Thyroid gland (tissue), 4 donors: ENCODE measurements at places on chromosomes 4 and X. TPM values are rescaled to one million over a fixed set of nuclear protein-coding genes. Genes with fewer than 3 reads are reported as not detected.

The CT45A10 gene
- not detected for total RNA-seq

DNA sequence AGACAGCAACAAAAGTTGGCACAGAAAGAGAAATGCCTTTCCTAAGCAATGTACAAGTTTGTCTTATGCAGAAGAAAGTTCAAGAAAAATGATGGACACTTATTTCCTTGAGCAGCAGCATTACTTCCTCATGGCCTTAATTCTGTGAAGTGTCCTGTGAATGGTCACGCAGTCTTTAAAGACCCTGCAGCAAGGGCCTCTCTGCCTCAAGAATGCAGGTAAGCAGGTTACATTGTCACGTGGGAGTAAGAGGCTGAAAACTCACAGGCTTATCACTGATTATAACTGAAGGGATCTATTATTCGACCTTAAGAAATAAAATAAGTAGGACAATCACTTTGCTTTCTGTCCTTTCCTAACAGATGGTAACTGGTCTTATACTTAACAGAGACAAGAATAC lies 109.1 kb downstream of the ATP8A1 start:
- no peak overlapping the region for H3K27ac ChIP-seq
- H3K27me3 ChIP-seq = no peaks in the 10 kb centered on the region
- peaks cover 20% of the 10 kb centered on the region for H3K36me3 ChIP-seq
- no peak overlapping the region for H3K4me3 ChIP-seq
- DNase-seq = no peak
- H3K4me1 ChIP-seq = no peaks in the 10 kb centered on the region

GRCh38 chrX:129748305-129748704 lies 9.5 kb downstream of the XPNPEP2 start:
- no peaks in the 10 kb centered on the region for H3K4me1 ChIP-seq
- H3K36me3 ChIP-seq = no peaks in the 10 kb centered on the region

- no peak overlapping the region for H3K27ac ChIP-seq
- no peak overlapping the region for H3K4me3 ChIP-seq
- DNase-seq = no peak
These were observed 105.9 kb upstream of the SLC7A11 start for GRCh38 chr4:138348055-138348454.

DNA sequence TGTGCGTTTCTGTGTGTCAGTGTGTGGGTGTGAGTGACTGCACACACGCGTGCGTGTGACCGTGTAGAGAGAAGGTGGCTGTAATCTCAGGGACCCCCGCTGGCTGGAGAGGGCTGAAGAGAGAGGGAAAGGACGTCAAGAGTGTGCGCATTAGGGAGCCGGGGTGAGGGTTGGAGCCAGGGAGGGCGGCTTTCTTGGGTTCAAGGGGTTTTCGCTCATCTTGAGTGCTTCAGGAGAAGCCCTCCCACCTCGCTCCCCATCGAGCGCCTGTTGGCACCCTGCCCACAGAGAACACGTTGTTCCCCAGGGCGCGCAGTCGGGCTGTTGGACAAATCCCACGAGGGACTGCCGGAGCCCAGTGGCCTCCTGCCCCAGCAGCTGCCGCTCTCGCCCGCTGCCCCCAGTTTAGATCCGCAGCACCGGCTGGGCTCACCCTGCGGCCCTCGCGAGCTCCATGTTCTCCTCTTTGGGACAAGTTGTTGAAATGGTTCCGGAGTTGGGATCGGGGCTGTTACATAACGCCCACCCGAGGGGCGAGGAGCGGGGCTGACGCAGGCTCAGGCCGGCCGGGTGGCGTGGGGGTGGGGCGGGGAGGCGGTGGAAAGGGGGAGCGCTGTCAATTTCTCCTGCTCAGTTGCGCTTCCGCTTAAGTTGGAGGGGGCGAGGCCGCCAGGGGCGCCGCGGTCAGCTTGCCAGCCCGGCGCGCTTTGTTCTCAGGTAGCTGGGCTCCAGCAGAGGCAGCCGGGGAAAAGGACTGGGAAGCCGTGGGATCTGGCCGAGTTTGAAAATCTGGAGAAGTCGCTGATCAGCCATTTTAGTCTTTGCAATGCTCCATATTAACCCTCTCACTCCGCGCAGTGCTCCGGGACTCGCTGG lies 1.6 kb downstream of the GRIA2 start:
- no peak overlapping the region for H3K27ac ChIP-seq
- no peak for DNase-seq
- peak overlapping the region; percentile 12 for H3K4me3 ChIP-seq
- H3K27me3 ChIP-seq = peaks cover 14% of the 10 kb centered on the region
- H3K36me3 ChIP-seq = no peaks in the 10 kb centered on the region

- H3K4me3 ChIP-seq = no peak overlapping the region
- no peaks in the 10 kb centered on the region for H3K27me3 ChIP-seq
- H3K36me3 ChIP-seq = no peaks in the 10 kb centered on the region
- no peak for DNase-seq
- peaks cover 3% of the 10 kb centered on the region for H3K4me1 ChIP-seq
These were observed 58.8 kb downstream of the C4orf50 start for GRCh38 chr4:5959211-5959982.

GRCh38 chr4:89403826-89404225 lies 96.2 kb upstream of the GPRIN3 start:
- no peak overlapping the region for H3K27ac ChIP-seq
- H3K36me3 ChIP-seq = no peaks in the 10 kb centered on the region
- no peak overlapping the region for H3K4me3 ChIP-seq
- no peaks in the 10 kb centered on the region for H3K4me1 ChIP-seq

DNA sequence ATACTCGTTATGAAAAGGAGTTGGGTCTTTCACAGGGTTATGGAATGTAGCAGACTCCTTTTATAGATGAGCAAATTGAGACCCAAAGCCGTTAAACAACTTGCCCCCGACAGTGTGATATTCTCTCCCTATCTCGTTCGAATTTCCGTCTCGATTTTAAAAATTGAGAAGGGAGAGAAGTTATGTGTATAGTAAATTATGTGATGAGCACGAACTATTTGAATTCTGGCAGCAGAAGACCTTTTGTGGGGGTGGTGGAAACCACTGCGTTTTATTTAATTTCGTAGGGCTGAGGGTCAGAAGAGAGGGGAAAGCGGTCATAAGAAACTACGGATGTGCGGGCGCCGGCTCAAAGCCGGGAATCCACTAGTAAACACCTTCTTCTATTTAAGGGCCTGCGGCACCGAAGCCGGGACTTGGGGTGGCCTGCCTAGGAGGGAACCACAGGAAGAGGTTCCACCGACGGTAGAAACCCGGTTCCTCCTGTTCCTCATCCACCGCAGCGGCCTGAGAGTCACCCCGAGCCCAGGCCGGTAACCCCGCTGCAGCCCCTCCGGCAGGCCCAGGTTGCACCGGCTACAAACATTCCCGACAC lies 1.5 kb upstream of the DDX3X start:
- H3K4me1 ChIP-seq = peaks cover 25% of the 10 kb centered on the region
- H3K27me3 ChIP-seq = no peaks in the 10 kb centered on the region
- peak overlapping the region; percentile 100 for H3K27ac ChIP-seq
- H3K4me3 ChIP-seq = peak overlapping the region; percentile 11
- peak; percentile 34 for DNase-seq
- no peaks in the 10 kb centered on the region for H3K36me3 ChIP-seq

- H3K4me1 ChIP-seq = peaks cover 18% of the 10 kb centered on the region
- no peaks in the 10 kb centered on the region for H3K27me3 ChIP-seq
- no peak overlapping the region for H3K4me3 ChIP-seq
- DNase-seq = no peak
These were observed 163.9 kb upstream of the IGFBP7 start for GRCh38 chr4:57274082-57274481.

DNA sequence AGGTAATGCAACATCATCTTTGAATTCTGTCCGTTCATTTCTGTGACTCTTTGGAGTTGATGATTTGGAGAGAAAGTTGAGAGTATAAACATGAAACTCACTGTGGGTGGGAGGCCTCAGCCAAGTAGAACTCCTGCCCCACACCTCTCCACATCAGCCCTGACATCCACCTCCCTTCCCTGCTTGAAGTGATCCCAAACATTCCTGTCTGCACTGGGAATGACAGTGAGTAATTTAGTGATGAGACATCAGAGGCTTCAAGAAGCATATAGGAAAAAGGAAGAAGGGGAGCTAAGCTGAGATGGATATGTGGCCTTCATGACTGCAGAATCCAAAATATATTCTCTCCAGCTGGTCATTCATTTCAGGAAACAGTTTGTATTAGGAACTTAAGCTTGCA lies 151.8 kb downstream of the SPATA18 start:
- DNase-seq = no peak
- H3K27ac ChIP-seq = no peak overlapping the region
- H3K4me3 ChIP-seq = no peak overlapping the region
- no peaks in the 10 kb centered on the region for H3K36me3 ChIP-seq
- H3K4me1 ChIP-seq = peaks cover 3% of the 10 kb centered on the region

DNA sequence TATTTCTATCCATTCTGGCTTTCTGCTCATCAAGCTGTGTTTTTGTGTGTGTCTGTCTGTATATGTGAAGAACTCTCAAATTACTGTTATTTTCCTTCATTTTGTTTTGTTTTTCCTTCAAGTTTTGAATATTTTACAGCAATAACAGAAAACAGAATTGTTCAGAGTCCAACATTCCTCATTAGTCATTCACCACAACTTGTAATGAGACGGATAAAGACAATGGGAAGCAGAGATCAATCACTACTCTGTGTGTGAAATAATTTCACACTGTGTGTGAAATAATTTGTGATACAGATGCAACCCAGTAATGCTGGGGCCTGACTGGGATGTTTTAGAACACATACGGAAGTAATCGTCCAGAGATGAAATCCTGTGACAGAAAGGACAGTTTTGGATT lies 55.2 kb downstream of the HPGD start:
- H3K27me3 ChIP-seq = no peaks in the 10 kb centered on the region
- DNase-seq = no peak
- H3K36me3 ChIP-seq = no peaks in the 10 kb centered on the region
- no peak overlapping the region for H3K27ac ChIP-seq
